Spleen (tissue), 13 donors: ENCODE measurements at places on chromosomes 7 and 10. TPM values are rescaled to one million over a fixed set of nuclear protein-coding genes. Genes with fewer than 3 reads are reported as not detected.

ABCA13 gene
- 0.55 TPM for total RNA-seq

MINDY4 gene
- 2.5 TPM for total RNA-seq

PGAM2 gene
- 0.75 TPM for total RNA-seq

NEBL gene
- 0.30 TPM for total RNA-seq

GRCh38 chr10:32795598-32796183 is 162.3 kb downstream of the ITGB1 start:
- H3K27ac ChIP-seq: no peak overlapping the region
- H3K4me3 ChIP-seq: no peak overlapping the region
- no peaks in the 10 kb centered on the region for H3K27me3 ChIP-seq
- DNase-seq: no peak
- H3K36me3 ChIP-seq: no peaks in the 10 kb centered on the region

- H3K4me1 ChIP-seq: peaks cover 26% of the 10 kb centered on the region
- peak overlapping the region; percentile 37 for H3K27ac ChIP-seq
- no peak for DNase-seq
- no peak overlapping the region for H3K4me3 ChIP-seq
- peaks cover 25% of the 10 kb centered on the region for H3K36me3 ChIP-seq
Observed at GRCh38 chr10:113148901-113149300, 198.9 kb downstream of the TCF7L2 start.

GRCh38 chr7:108129018-108129965 is 869 bp downstream of the LAMB4 start:
- H3K36me3 ChIP-seq: no peaks in the 10 kb centered on the region
- no peak overlapping the region for H3K27ac ChIP-seq
- no peak overlapping the region for H3K4me3 ChIP-seq
- no peaks in the 10 kb centered on the region for H3K4me1 ChIP-seq

DNA sequence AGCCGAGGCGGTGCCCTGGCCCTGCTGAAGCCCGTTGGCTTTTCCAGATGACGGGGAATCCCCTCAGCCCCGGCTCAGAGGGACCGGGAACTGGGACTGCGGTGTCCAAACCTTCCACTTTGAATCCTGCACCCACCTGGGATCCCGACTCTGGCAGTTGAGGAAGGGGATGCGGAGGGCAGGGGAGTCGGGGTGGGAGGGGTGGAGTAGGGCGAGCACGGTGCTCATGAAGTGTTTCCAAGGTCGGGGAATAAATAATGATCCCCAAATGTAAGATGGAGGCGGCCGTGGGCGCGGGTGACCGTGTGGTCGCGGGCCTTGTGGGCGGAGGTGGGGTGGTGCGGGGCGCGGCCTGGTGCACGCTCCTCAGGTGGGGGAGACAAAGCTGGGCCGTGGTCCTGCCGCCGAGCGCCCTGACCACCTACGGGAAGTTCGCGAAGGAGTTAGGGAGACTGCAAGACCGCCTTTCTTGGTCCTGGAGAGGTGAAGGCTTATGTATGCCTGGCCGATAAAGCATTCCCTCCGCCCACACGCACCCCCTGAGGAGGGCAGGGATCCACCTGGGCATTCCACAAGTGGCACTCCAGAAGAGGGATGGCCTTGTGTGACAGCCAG is 1.4 kb downstream of the MTURN start:
- H3K4me1 ChIP-seq: no peaks in the 10 kb centered on the region
- DNase-seq: peak; percentile 81
- no peak overlapping the region for H3K27ac ChIP-seq
- H3K27me3 ChIP-seq: no peaks in the 10 kb centered on the region
- no peaks in the 10 kb centered on the region for H3K36me3 ChIP-seq
- peak overlapping the region; percentile 82 for H3K4me3 ChIP-seq

- DNase-seq: no peak
- peaks cover 9% of the 10 kb centered on the region for H3K27me3 ChIP-seq
- no peaks in the 10 kb centered on the region for H3K36me3 ChIP-seq
- H3K4me3 ChIP-seq: no peak overlapping the region
Observed at GRCh38 chr10:123450956-123451605, 215.1 kb upstream of the GPR26 start.

GRCh38 chr7:41925946-41926345 is 223.1 kb upstream of the INHBA start:
- H3K4me1 ChIP-seq: no peaks in the 10 kb centered on the region
- no peak overlapping the region for H3K27ac ChIP-seq
- no peak overlapping the region for H3K4me3 ChIP-seq
- no peaks in the 10 kb centered on the region for H3K27me3 ChIP-seq
